ENCODE measurements at places on chromosomes 5 and 9.

DNA sequence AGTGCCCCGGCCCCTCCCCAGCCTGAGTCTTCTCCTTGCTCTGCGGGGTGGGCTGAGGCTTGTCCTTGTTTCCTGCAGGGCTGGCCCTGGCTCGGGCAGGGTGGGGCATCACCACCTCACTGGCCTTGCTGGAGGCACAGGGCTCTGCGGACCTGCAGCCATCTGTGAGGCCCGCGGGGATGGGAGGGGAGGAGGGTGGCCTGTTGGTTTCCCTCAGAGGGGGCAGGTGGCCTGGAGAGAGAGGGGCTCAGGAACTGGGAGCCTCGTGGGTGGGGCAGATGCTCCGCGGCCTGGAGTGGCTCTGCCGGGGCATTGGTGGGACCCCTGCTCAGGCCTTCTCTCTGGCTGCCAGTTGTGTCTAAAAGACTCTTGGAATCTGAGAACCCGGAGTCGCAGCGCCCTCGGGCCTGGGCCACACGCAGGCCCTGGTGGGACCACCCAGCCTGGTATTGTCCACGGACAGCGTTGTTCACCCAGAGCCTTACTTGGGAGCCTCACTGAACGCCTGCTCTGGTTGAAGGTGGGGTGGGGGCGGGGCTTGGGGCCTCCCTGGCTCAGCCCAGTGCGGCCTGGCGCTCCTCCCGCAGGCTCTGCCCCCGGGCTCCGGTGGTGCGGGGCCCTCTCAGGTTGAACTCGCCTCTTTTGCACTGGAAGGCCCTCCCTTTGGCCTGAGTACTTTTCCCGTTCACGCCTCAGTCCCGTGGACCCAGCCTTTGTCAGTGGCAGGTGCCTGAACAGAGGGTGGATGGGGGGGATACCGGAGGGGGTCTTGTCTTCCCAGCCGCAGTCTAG lies 111.3 kb downstream of the RXRA start:
- no peak for DNase-seq

DNA sequence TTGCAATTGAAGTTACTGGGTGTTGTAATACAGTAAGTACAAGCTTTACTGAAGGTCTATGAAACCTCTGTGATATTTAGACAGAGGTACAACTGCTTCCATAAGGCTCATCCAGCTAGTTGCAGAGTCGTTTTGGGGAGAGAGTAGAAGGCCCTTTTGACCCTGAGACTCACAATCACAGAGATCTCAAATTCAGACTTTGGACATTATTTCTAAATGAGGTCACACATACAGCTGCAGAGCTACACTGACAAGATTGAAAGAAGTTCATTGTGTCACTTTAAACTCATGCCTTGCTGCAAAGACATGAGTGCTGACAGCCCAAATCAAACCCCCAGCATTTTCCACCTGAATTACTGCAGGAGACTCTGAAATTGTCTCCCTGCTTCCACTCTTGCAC lies 205.9 kb upstream of the TMEM161B start:
- no peak for DNase-seq

DNA sequence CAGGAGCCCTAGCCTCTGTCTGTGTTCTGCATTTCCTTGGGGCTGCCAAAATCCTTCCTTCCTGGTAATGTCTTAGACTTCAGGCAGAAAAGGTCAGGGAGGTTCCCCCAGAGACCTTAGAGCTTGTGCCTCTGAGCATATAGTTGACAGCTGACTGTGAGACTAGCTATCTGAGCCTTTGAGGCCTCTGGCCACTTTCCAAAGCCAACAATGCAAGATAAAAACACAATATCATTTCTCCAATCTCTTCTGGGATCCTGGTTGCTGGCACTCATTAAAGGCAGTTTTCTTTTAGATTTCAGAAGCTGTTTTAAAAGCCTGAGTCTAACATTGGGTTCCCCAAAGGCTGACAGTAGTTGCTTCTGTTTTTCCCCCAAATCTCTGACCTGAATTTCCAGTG lies 13.2 kb upstream of the GLRA1 start:
- no peak for DNase-seq

GRCh38 chr9:129838707-129839259 lies 3.5 kb downstream of the USP20 start:
- DNase-seq, result no peak

DNA sequence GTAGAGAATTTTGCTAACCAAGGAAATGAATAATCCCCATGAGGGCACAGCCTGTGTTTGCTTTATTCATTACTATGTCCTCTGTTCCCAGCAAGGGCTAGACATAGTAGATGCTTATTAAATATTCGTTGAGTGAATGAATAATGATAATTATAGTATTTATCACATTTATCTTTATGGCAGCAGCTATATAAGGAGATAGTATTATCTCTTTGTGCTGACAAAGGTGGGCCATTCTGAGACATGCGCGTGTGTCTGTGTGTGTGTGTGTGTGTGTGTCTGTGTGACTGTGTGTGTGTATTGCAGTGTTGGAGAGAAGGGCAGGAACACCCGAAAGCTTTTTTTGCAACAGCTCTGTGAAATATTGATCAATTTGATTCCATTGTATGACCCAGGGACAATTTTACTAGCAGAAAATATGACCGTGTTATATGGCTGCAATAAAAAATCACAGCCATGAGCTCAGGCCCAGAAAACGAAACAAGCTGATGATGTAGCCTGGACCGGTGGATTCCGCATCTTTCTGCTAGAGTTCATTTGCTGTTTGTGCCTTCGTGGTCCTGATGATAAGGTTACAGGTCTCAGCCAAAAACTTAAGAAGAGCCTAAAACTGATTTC lies 39.8 kb downstream of the ZNF618 start:
- DNase-seq, result no peak

- no peak for DNase-seq
These were observed 52.1 kb upstream of the FAM169A start for GRCh38 chr5:74918232-74918669.

- no peak for DNase-seq
These were observed 382.6 kb upstream of the DAP start for GRCh38 chr5:11143456-11144267.

- no peak for DNase-seq
These were observed 2.3 kb upstream of the OTP start for GRCh38 chr5:77640589-77641396.

GRCh38 chr5:153542536-153542935 lies 52.1 kb downstream of the GRIA1 start:
- no peak for DNase-seq

GRCh38 chr5:170509348-170509660 lies 5.5 kb downstream of the KCNIP1 start:
- DNase-seq, result no peak

DNA sequence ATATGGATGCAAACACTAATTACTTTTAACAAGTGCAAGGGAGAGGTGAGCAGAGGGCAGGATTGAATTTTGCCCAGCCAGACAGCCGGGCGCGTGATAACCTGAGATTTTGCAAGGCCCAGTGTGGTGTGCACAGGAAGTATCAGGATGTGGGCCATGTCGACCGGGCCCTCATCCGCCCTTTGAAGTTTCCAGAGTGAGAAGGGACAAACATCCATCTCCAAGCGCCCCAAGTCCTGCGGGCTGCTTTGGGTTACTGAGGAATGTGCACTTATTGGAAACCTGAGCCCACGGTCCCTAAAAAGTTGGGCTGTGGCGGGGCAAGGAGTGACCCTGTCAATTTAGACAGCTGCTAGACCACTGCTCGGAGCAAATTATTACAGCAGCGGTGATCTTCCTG lies 272.2 kb upstream of the IRX2 start:
- no peak for DNase-seq

- no peak for DNase-seq
These were observed 56.7 kb upstream of the CTNNA1 start for GRCh38 chr5:138696501-138696900.

GRCh38 chr9:124549016-124549415 lies 41.8 kb upstream of the NR5A1 start:
- DNase-seq, result no peak

DNA sequence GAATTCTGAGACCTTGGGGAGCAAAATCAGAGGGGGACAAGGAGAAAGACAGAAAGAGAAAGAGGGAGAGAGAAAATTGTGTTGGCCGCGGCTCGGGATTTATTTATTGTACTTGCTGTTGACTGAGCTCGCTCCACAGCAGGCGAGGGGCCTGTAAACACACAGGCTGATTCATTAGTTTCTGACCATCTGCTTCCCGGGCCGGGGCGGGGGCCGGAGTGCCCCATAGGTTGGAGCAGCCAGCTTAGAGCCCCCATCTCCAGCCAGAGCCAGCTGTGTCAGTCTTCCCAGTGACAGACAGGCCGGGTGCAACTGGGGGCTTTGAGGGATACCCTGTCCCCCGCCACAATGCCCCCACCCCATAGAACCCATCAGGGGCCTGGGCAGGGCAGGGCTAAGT lies 30.9 kb downstream of the NTNG2 start:
- DNase-seq, result no peak

GRCh38 chr5:77322406-77322805 lies 111.9 kb downstream of the PDE8B start:
- DNase-seq, result no peak

DNA sequence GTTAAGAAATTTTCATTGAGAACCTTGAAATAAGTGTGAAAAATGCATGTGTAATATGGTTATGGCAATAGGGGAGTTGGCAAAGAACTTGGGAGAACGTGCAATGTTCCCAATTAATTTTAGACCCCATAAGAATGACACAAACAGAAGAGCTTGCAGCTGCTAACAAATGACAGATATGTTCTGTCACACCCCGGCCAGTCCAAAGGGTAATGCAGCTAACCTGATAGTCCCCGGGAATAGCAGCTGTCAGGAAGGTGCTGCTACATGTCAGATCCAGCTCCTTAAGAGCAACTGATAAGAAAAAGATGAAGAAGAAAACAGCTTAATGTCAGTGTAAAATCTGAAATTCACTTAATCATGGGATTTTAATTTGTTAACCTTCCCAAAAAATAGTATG lies 30.4 kb downstream of the SEMA5A start:
- no peak for DNase-seq

DNA sequence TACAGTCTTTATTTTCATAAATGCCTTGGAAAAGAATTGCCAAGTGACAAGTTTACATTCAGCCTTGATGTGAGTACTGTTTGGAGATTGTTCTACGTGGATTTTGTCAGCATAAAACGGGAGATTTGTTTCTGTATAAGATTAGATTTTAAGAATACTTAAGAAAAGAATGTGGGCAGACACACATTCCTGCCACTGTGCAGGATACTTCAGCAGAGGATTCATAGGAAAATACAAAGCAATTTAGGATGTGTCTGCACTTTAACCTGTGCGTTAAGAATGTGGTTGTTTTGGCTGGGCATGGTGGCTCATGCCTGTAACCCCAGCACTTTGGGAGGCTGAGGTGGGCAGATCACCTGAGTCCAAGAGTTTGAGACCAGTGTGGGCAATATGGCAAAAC lies 37.2 kb downstream of the GPR107 start:
- DNase-seq, result no peak

GRCh38 chr5:74762599-74762998 lies 4.3 kb downstream of the GFM2 start:
- DNase-seq, result no peak

DNA sequence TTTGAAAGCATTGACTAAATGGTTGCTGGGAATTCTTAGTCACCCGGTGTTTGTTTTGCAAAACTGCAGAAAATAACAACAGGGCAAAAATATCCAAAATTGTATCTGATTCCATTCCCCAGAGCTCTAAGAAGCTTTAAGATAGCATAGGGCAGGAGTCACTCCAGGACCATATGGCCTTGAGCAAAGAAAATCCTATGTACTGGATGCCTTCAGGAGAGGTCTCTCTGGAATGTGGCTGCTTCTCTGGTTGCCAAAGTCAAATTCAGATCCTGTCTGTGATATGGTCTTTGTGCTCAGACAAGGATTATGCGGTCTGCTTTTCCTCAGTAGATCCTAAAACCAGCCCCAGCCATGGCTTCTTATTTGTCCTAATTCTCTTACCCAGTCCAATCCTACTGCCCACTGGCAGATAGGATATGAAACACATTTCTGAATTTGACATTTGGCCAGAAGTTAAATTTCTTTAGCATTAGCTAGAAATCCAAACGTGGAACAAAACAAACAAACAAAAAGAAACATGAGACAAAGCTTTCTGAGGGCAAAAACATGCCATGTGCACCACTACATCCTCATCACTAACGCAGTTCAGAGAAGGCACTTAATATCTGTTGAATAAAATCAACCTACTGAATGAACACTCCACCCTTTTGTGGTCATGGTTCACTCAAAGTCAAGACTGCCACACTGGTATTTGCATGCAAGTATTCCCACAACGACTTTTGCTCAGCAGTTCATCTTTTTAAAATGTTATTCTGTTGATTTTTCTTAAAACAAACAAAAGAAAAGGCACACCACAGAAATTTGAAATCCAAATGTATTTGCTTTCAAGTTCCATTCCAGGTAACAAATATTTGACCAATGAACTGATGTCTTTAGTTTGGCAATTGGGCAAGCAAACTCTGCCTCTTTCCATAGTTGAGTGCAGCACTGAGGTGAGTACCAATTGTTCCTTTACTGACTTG lies 165.7 kb downstream of the TRPM6 start:
- DNase-seq, result no peak

GRCh38 chr9:130498918-130499698 lies 54.3 kb downstream of the ASS1 start:
- no peak for DNase-seq

DNA sequence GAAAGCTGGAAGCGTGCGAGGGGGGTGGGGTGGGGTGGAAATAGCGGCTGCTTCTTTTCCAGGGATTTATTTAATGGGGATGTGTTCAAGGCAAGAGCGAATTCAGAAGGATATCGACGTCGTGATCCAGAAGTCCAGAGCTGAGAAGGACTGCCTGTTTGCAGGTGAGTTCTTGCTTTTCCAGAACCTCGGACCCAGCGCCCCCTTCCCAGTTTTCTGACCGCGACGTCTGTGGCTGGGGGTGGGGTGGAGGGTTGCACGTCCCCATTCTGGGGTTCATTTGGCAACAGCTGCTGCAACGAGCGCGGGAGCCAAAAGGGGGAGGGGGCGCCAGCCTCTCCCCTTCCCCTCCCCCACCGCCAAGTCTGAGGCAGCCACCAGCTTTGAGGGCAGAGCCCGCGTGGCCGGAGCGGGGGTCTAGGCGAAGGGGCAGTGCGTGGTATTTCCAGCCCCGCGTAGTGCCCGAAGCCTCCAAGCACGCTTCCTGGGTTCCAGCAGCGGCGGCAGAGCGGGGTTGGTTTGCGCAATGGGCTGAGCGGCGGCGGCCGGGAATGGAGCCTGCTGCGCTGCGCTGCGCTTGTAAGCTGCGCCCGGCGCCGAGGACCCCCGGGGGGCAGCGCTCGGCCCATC lies 701 bp downstream of the PARP8 start:
- no peak for DNase-seq

- no peak for DNase-seq
These were observed 363.2 kb downstream of the OSTF1 start for GRCh38 chr9:75451505-75451904.

DNA sequence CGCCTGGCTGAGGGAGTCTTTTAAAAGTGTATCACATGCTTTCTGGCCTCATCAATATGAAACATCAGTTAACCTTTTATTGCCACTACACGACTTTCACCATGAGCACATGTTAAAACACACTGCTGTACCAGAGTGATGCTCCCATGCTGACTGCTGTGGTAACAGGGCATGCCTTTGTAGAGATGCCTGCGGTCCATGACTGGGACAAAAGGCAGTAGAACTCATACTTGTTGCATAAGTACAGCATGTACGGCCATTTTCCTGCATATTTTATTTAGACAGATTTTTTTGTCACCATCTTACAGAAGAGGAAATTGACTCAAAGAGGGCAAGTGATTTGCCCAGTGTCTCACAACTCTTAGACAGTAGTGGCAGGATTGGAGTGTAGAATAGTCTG lies 105.7 kb upstream of the ADAMTSL1 start:
- DNase-seq, result no peak

- no peak for DNase-seq
These were observed 51.5 kb upstream of the CTNNA1 start for GRCh38 chr5:138701678-138702077.

- no peak for DNase-seq
These were observed 32.5 kb downstream of the FAM240B start for GRCh38 chr9:38687389-38687842.

GRCh38 chr5:6660688-6661087 lies 27.4 kb downstream of the SRD5A1 start:
- no peak for DNase-seq

All from T-helper 17 cell (primary cell).